ENCODE measurements at places on chromosomes 2 and 18.

DNA sequence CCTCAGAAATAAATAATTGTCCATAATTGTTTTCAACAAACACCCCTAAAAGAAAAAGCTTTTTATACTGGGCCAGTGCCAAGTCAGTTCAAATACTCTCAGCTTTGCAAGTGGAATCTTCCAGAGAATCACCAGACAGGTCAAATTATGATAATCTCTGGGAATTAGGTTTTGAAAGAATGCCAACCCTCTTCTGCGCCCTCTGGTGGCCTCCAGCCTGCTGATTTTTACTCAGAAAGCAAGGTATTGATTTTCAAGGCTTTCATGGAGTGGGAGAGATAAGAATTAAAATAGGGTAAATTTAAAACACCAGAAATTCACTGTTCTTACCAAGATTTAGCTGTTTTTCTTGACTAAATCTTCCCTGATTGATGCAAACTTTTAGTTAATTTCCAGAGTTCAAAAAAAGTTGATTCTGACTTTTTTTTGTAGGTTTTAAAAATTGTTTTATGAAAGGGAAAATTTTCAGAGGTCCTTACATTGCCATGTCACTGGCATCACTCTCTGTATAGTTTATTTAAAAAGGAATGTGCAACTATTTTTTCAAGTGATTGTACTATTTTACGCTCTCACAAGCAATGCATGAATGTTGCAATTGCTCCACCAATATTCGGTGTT is 282.9 kb upstream of the TNP1 start:
- no peak for DNase-seq

- DNase-seq: no peak
Measured at GRCh38 chr2:72108121-72108520, 39.5 kb downstream of the CYP26B1 start.

GRCh38 chr18:48316177-48316576 is 93.0 kb downstream of the ZBTB7C start:
- no peak for DNase-seq

DNA sequence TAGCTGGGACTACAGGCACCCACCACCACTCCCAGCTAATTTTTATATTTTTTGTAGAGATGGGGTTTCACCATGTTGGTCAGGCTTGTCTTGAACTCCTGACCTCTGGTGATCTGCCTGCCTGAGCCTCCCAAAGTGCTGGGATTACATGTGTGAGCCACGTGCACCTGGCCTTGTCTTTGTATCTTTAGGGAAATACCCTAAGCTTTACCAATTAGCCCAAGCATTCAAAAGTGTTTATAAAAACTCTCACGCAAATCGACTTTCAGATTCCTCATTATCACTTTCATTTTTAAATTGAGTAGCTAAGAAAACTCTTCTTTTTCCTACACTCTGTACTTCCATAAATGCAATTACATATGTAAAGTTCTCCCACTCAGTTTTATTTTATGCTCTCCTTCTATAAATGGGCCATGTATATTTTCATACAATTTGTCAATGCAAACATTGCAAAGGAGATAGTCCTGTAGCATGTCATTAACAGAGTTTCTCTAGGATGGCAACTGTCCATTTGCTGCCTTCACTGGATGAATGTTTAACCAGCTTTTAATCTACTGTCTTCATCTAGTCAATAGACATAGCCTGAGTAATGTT is 326.2 kb upstream of the LRATD1 start:
- DNase-seq: no peak

GRCh38 chr2:168992591-168993349 is 38.4 kb downstream of the ABCB11 start:
- no peak for DNase-seq

GRCh38 chr2:73072129-73072395 is 550 bp upstream of the SFXN5 start:
- DNase-seq: peak; percentile 4

DNA sequence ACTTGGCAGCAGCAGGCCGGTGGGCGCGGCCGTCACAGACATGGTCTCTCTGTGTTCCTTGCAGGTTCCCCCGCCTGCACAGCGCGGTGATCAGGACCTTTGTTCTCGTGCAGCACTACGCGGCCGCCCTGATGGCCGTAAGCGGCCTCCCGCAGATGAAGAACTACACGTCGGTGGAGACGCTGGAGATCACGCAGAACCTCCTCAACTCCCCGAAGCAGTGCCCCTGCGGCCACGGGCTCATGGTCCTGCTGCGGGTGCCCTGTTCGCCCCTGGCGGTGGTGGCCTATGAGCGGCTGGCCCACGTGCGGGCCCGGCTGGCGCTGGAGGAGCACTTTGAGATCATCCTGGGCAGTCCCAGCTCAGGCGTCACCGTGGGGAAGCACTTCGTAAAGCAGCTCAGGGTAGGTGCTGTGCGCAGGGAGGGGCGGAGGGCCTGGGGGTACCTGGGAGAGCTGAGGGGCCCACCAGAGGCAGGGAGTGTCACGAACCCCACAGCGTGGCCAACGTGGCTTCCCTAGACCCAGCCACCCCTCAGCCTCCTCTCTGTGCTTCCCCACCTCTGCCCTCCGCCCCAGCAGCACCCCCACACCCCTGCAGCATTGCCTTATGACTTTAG is 59.3 kb downstream of the NTSR2 start:
- DNase-seq: no peak

- no peak for DNase-seq
Measured at GRCh38 chr18:2135309-2135708, 436.0 kb downstream of the METTL4 start.

GRCh38 chr2:176729706-176730569 is 460.7 kb downstream of the MTX2 start:
- no peak for DNase-seq

DNA sequence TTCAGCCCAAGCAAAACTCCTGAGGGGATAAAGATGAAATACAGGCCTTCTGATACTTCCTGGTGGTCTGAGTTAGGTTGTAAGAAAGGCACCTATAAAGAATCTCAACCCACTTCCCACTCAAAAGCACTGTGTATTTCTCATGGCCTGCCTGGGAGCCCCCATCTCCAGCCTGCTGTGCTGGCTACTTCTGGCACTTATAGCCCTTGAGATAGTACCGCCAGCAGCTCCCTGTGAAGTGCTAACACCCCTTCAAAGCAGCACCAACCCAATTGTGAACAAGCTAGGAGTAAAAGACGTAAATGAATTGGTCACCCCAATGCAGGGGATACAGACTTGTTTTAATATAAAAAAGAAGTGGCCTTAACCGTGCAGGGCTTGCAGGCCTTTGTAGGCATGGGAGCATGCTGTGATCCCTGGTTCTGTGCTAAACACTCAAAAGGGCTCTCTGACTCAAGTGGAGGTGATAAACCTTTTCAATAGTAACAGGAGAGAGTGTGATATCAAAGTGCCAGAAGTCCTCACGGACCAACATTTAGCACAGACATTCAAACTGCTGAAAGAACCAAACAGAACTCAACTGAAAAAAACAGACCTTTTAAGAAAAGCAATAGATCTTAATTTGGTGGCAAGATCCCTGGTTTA is 80.8 kb downstream of the RTN4 start:
- no peak for DNase-seq

DNA sequence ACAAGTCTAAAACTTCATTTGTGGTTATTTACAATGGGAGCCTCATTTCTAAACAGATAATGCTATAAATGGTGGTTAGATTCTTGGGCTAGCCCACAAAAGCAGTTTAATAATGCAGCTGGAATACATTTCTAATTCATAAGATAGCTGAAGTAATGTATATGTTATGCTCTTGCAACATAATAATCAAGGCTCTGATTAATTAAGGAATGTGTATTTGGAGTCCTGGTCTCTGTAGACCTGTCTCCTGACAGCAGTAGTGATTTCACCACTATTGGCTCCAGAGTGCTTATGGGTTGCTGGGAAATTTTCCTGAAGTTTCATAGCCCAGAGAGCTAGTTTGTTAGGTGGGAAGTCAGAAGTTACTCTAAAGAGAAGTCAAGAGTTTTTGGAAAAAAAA is 21.3 kb upstream of the CDC42EP3 start:
- no peak for DNase-seq

GRCh38 chr2:216985658-216986141 is 125.8 kb upstream of the TNP1 start:
- no peak for DNase-seq

DNA sequence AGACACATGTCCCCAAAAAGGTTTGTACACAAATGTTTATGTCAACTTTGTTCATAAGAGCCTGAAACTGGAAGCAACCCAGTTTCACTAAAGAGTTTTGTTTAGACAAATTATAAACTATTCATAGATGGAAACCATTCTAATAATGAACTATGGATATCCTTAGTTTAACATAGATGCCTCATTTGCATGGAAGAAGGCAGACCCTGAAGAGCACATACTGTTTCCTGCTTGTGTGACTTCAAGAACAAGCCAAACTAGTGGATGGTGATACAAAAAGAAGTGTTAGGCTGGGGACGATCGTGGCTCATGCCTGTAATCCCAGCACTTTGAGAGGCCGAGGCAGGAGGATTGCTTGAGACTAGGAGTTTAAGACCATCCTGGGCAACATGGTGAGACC is 48.1 kb downstream of the ACOXL start:
- DNase-seq: no peak

DNA sequence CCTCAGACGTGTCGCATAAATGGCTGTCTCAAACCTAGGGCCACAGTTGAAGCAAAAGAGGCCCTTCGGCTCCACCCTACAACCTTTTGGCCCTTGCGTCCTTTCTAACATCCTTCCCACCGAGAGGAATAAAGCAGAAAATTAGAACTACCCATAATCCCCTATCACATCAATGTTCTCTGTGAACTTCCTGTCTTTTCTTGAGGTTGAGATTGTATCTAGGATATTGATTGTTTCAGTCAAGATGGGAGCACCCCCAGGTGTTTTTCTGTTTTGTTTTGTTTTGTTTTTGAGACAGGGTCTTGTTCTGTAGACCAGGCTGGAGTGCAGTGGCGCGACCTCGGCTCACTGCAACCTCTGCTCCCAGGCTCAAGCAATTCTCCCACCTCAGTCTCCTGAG is 23.6 kb downstream of the INPP5D start:
- DNase-seq: no peak

DNA sequence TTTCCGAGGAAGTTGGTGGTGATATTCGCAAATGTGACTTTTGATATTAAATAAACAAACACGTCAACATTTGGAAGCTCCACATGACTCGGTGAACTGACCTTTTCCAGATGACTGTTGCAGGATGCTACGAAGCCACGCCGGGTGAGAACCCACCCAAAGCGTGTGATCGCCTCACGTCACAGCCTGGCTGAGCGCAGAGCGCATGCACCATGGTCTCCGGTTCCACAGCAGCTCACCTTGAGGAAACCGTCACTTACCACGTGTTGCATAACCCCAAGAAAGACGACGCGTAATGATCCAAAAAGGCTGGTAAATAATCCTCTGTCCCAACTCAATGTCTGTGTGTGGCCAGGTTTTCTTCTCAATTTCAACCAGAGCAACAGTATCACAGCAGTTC is 64.5 kb upstream of the CTDP1 start:
- no peak for DNase-seq

DNA sequence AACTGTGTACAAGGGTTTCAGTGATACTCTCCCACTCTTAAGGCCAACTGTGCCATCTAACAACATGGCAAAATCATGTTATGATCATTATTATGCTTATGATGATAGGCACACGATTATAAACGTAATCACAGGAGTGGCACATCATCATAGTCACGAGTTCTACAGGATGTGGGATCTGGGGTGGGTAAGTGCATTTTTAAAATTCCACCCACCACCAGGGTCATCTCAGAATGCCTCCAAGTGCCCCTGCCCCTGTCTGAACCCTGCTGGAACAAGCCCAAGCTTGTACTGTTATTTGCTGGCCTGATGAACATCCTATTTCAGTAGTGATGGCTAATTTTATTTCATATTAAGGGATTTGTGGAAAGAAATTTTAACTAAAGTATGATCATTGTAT is 117.8 kb downstream of the PTPRM start:
- DNase-seq: no peak

DNA sequence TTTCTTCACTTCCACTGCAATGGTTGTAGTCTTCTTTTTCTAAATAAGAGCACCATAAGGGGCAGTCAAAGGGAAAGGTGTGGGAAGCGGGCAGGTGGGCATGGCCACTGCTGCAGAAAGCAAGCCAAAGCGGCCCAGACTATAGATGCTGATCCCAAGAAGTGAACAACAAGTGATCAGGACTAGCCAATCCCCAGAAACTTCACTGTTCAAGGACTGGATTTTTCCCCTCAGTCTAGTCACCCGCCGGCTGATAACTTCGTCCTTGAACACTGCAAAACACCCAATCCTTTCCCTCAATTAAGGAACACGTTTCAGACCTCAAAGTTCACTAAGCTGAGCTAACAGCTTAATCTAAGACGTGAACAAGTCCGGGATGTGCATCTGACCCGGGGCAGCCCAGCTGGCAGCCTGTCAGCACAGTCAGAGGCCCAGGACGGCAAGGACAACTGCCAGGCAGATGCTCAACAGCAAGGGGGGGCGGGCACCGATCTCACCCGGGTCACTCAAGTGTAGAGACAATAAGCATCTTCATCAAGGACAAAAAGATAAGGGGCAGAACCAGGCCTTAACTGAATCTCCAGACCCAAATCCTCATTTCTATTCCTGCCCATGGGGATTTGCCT is 59.8 kb downstream of the HDLBP start:
- no peak for DNase-seq

GRCh38 chr18:80154293-80154692 is 45.2 kb downstream of the ADNP2 start:
- DNase-seq: peak; percentile 40

- DNase-seq: no peak
Measured at GRCh38 chr2:4077017-4077416, 373.6 kb downstream of the DCDC2C start.

DNA sequence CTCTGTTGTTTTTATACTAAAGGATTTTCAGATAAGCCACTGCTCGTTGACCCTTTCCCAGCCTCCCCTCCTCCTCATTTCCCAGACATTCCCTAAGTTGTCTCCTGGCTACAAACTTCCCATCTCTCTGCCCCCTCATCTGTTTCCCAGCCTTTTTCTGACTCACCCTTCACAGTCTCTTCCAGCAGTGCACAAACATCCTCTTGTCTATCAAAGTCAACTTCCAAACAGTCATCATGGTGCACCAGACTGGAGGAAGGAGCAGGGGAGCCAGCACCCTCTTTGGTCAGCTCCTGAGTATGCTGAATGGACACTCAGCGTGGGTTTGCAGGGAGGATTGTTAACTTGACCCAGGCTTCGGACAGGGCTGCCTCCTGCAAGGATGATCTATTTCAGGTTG is 26.6 kb upstream of the SPRED2 start:
- no peak for DNase-seq

GRCh38 chr2:22175003-22175402 is 1051.2 kb downstream of the TDRD15 start:
- no peak for DNase-seq
